ENCODE measurements at places on chromosomes 7 and 10. TPM values are rescaled to one million over a fixed set of nuclear protein-coding genes. Genes with fewer than 3 reads are reported as not detected.

- no peak for DNase-seq
Measured at GRCh38 chr10:128417826-128418225, 291.6 kb upstream of the MKI67 start.

DNA sequence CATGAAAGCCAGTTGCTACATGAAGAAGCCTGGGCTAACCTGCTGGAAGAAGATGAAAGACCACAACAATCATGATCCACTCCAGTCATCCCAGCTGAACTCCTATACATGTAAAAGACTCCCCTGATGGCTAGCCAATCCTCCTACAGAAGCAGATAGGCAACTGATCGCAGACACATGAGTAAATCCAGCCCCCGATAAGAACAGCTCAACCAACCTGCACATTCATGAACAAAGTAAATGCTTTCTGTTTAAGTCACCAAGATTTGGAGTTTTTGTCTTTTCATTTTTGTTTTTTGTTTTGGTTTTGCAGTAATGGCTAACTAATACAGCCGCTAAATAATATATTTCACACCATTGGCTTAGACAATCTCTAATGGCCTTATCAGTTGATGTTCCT, 53.7 kb downstream of the PRLHR start:
- no peak for DNase-seq

GRCh38 chr7:37445064-37445723, 3.5 kb downstream of the ELMO1 start:
- no peak for DNase-seq

The CHST3 gene
- total RNA-seq = 18.7 TPM

The BAMBI gene
- 13.2 TPM for total RNA-seq

- no peak for DNase-seq
Measured at GRCh38 chr7:77799078-77799964, 748 bp downstream of the PHTF2 start.

GRCh38 chr7:135979471-135980011, 2.4 kb upstream of the MTPN start:
- DNase-seq = no peak

GRCh38 chr10:5814110-5815107, 1.2 kb upstream of the GDI2 start:
- DNase-seq = no peak

GRCh38 chr7:138825049-138825721, 27.2 kb upstream of the ATP6V0A4 start:
- DNase-seq = no peak

The GBF1 gene
- total RNA-seq = 28.7 TPM

The GARIN1A gene
- not detected for total RNA-seq

DNA sequence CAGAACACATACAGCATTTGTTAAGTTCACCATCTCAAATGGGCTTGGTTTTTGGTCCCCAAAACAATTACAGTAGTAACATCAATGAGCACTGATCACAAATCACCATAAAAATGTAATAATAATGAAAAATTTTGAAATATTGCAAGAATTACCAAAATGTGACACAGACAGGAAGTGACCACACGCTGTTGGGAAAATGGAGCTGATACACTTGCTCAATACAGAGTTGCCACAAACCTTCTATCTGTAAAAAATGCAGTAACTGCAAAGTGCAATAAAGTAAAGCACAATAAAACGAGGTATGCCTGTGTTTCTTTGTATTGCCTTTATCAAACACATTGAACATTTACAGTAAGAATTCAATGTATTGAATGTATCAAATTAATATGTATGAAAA, 262.7 kb downstream of the CTNNA3 start:
- no peak for DNase-seq

GRCh38 chr10:28954211-28954610, 276.9 kb downstream of the BAMBI start:
- no peak for DNase-seq

The OR6B1 gene
- total RNA-seq = not detected

GRCh38 chr7:133528796-133529195, 275.9 kb downstream of the EXOC4 start:
- no peak for DNase-seq

The COPS6 gene
- 33.4 TPM for total RNA-seq

- no peak for DNase-seq
Measured at GRCh38 chr7:74573512-74573911, 84.0 kb upstream of the GTF2I start.

DNA sequence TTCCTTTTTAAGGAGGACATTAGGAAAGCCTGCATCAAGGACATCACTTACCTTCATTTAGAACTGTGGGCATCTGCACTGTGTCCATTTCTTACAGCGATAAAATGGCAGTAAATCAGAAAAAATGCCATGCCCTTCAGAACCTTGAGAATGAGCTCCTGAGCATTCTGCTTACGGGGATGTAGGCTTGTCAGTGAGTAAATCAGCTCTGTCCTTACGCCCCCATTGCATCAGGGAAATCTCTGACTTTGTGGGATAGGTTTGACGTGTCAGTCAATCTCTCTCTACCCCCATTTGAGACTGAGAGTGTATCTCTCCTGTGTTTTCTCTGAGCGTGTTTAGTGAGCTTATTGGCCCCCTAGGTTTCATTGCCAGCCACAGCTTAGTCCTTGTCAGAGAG, 837.1 kb downstream of the LRMDA start:
- no peak for DNase-seq

All from HepG2 (cell line).